ENCODE measurements at places on chromosomes 3 and 15.
A peak's percentile ranks its signal among the peaks of the same experiment; 100 is the strongest.

- DNase-seq: peak; percentile 53
These were observed 1.0 kb downstream of the ANP32A start for GRCh38 chr15:68819495-68820294.

DNA sequence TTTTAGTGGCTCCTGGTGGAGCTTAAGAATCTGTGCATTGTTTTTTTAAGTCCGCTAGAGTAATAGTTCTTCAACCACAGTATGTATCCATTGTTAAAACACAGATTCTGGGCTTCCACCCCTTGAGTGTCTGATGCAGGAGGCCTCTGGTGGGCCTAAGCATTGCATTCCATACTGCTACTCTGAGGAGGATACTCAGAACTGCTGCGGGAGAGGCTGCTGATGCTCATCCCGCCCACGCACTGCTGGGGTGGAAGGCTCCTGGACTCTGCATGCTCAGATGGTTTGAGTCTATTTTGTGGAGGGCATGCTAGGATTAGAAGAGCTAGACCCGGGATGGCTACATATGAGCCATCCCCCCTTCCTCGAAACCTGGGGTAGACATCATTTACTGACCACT lies 74.4 kb downstream of the THSD4 start:
- no peak for DNase-seq

DNA sequence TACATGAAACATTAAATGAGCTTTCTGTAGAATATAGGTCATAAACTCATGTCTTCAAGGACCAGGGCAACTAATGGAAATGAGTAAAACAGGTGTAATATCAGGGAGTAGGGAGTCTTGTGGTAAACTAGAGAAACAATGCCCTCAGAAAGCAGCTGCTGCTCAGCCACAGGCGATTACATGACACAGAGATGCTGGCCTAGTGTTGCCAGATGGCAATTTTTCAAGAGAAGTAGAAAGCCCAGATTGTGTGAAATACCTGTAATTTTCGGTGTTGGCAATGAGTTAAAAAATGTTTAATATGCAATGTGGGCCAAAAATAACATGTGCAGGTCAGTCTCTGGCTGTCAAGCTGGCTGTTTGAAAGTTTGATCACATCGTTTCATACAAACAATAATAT lies 23.4 kb downstream of the NCEH1 start:
- DNase-seq: no peak

DNA sequence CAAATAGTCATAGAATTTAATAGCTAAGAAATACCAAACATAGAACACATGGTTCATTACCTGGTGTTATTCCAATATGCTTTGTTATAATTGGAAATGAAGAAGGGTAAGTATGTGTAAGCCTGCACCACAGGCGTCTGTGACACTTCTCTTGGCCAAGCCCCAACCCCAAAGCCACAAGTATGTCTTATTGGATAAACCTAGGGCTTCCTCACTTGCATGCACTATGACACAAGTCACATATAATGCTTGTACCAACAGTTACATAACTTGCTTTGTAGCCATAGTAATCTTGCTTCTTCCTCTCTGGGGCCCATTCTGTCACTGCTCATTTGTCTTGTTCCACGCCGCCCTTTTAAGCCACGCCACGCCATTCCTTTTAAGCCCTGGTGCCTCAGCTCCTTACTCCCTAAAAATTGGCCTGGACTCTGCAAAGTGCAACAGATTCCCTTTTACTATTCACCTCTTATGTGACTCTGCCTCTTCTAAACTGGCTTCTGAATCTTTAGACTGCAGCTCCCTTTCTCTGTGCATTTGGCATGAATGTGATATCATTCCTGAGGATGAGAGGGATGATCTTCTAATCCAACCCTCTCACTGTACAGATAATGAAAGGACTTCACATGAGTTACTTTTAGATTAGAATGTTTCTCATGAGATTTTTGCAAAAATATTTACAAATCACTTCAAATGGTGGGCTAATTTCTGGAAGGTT lies 48.1 kb upstream of the EPHA3 start:
- no peak for DNase-seq

GRCh38 chr15:39315206-39315850 lies 265.6 kb upstream of the THBS1 start:
- DNase-seq: no peak

DNA sequence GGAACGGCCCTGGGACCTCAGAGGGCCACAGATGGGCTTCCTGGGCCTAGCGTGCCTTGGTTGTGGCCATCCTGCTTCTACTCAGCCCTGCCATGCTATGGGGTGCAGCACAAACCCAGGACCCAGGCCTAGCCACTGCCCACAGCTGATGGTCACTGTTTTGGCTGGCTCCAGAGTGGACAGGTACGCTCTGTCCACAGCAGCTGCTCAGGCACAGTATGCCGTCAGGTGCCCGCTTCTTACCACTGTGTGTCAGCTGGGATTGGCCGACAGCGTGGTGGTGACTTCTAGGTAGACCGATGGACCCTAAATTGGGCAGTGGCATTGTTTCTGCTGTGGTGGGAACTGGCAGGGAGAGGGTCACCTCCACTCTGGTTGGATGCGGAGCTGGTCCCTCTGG lies 47.3 kb downstream of the KLF13 start:
- DNase-seq: no peak

- peak; percentile 68 for DNase-seq
These were observed 78.9 kb downstream of the TGFBR2 start for GRCh38 chr3:30685267-30685667.

DNA sequence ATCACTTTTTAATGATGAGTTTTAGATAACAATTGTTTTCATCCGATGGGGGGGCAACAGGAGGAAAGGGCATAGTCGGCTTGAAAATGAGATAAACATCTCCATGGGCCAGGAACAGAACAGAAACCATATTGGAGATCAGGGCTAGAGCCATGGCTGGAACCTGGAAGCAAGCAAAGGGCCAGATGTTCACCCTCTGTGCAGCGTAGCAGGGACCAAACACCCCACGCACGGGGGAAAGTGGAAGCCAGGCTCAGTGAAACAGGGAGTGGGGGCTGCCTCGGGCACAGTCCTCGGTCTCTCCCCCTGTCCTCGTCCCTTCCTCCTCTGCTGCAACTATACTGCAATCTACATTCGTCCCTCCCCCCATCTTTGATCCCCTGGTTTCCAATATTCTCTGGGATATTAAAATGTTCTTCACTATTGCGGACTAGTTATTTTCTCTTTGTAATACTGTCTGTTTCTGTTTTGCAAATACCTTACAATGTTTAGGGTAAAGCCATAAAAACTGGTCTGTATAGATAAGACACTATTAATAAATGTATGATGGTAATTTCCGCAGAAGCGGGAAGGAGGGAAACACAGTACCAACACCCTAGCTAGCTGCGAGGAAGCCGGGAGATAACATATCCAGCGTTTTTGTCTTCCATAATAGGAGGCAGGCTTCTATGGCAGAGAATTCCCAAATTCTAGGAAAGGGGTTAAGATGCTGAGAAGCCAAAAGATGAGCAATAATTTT lies 121.5 kb downstream of the XXYLT1 start:
- no peak for DNase-seq

GRCh38 chr3:189827108-189827507 lies 195.9 kb downstream of the TP63 start:
- no peak for DNase-seq

GRCh38 chr15:76168237-76168984 lies 108.6 kb downstream of the TMEM266 start:
- DNase-seq: no peak

DNA sequence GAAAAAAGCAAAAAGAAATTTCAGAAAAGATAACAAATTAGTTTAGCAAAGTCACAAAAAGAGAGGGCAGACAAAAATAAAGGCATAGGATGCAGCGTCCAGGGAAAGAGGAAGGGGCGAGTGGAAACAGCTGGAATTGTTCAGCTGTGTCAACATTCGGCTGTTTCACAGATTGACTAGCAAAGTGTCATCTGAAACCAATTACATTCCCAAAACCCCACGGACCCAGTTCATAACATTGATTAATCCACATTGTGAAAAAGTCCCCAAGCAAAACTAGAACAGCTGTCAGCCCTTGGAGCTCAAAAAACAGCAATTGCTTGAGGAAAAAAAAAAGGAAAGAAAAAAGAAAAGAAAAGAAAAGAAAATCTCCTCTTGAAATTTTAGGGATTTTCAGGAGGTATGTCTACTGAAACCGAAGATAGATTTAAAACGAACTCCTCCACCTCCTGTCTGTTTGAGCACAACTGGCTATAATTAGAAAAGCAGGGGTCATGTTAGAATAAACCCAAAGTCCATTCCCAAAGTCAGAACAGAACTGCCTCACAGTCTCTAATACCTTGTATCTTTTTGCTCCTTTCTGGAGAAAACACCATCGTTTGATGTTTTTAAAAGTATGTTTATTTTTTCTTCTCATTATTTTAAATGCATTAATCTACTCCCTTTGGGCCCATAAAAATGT lies 159.6 kb downstream of the RORA start:
- no peak for DNase-seq

DNA sequence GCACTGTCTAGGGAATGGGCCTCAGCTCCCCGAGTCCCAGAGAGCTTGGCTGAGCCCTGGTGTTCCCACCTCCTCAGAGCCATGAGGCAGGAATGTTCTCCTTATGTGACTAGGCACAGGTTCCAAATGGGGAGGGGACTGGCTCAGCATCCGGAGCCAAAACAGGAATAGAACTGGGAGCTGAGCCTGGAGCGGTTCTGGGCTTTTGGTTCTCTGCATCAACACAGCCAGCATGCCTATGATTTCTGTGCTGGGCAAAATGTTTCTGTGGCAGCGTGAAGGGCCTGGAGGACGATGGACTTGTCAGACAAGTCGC lies at the start of gene FAM131A:
Gene FAM131A (plus strand): TSS at position 202 of the 316 bp plus-strand sequence. CDS start 31 bp downstream, at position 233.
- DNase-seq: no peak

- no peak for DNase-seq
These were observed 170.9 kb downstream of the TNIK start for GRCh38 chr3:171289291-171289690.

DNA sequence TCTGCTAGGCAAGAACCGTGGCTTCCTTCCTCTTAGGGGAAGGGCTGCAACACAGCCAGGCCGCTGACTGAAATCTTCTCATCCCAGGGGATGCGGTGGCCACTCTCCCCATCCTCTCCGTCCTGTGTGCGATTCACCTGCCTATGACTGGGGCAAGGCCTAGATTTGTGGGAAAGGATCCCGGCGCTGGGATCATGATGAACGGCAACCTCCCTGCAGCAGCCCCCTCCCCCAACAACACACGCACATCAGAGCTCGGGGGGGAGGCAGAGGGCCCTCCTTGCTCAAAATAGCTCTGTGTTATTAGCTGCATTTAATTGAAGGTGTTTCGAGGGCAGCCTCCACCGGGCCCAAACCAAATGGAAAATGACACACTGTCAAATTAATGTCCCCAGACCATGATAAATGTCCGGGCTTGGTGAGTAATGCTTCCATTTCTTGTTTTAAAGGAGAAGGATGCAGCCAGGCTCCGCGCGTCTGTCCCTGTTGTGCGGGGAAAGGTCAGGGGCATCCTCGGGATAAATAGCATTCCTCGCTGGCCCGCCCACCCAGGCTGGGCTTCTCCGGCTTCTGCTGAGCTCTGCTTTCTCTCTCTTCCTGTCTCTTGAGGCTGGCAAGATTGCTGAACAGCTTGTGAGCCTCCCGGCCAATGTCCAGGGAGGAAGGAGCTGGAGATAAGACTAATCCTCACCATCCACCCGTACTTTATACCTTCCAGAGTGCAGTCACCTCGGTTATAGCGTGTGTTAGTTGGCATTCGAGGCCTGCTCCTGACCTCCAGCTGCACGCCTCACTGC lies 56.4 kb upstream of the TLE3 start:
- no peak for DNase-seq

Measured in activated CD4-positive, alpha-beta T cell treated with anti-CD3 and anti-CD28 coated beads, Interleukin-2, amount 50 U/mL, for 16 hours (primary cell).